CD14-positive monocyte (primary cell): ENCODE measurements at places on chromosomes 2 and 18.

DNA sequence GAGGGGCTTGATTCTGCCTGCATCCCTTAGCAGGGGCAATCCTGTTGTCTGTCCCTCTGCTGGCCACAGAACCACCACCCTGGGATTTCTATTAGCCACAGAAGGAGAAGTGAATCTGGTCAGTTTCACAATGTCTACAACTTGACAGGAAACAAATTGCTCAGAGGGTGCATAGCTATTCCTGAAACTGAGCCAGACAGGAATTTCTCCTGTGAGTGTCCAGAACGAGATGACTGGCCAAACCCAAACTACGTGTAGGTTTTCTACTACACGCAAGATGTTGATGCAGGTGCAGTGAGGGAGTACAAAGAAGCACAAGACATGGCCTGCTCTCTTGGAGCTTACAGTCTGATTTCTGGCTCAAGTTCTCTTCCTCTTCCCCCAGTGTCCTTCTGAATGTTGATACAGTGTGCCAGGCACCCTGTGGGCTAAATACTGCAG, 201.9 kb downstream of the CLIP4 start:
- DNase-seq = peak; percentile 82

GRCh38 chr2:31101701-31102100, 36.5 kb downstream of the GALNT14 start:
- peak; percentile 31 for DNase-seq

DNA sequence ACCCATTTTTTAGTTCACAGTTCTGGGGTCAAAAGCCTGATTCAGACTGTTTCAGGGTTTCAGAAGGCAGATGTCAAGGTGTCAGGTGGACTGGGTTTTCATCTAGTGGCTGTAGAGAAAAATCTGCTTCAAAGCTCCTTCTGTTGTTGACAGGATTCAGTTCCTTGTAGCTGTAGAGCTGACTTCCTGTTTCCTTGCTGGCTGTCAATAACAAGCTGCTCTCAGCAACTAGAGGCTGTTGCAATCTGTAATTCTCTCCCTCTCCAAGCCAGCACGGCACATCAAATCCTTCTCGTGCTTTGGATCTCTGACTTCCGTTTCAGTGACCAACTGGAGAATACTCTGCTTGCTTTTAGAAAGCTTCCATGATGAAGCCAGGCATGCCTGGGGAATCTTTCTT, 179.4 kb downstream of the DOK6 start:
- DNase-seq = no peak

DNA sequence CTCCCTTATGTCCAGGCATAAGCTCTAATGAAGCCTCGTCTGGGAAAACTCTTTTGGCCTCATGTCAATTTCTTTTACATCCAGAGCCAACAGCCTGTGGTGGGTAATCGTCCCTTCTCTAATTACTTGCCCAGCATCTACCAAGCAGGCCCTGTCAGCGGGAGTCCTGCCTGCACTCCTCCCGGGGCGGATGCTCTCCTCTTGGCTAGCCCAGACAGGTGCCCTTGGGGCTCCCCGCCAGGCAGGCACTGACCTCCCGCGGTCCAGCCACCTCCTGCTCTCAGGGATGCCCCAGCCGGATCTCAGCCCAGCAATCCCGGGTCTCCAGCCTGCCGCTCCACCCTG, 74.2 kb downstream of the NCAPH start:
- no peak for DNase-seq

- peak; percentile 32 for DNase-seq
Observed at GRCh38 chr2:64485331-64485730, 31.4 kb downstream of the LGALSL start.

DNA sequence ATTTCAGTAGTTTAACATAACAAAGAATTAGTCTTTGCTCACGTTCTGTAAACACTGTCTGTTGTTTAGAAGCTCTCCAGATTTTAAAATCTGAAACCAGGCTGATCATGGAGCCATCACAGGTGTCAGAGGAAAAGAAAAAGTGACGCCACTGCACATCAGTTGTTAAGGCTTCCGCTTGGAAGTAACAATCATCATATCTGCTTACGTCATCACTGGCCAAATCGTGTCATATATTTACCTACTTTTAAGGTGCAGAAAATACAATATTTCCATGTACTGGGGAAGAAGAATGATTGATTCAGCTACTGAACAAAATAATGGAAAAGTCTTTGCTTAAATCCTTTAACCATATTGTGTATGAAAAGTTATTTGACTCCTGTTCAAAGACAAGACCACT, 382.6 kb upstream of the MC4R start:
- no peak for DNase-seq

DNA sequence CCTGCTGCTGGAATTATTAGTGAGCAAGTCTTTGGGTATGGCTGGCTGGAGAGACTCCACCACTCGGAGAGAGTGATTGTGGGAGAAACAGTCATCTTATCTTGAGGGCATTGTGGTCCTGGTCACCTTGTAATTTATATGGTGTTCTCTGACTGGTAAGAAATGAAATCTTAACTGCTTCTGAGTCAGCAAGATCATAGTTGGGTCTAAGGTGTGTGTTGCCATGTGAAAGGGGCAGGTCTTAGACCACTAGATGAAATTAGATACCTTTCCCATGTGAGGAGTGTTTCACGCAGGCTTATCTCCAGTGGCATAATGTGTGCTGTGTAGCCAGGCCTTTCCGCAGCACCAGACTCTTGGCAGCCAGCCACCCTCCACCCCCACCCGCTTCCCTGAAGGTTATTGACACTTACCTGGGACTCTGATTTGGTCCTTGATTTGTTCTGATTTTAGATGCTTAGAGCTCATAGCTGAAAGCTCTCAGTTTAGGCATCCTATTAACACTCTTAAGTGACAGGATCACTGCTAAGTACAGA, 7.7 kb downstream of the MAPRE3 start:
- no peak for DNase-seq

GRCh38 chr2:208488686-208489564, 82.3 kb downstream of the PTH2R start:
- no peak for DNase-seq

GRCh38 chr2:220445429-220446105, 818.1 kb downstream of the SLC4A3 start:
- DNase-seq = no peak

DNA sequence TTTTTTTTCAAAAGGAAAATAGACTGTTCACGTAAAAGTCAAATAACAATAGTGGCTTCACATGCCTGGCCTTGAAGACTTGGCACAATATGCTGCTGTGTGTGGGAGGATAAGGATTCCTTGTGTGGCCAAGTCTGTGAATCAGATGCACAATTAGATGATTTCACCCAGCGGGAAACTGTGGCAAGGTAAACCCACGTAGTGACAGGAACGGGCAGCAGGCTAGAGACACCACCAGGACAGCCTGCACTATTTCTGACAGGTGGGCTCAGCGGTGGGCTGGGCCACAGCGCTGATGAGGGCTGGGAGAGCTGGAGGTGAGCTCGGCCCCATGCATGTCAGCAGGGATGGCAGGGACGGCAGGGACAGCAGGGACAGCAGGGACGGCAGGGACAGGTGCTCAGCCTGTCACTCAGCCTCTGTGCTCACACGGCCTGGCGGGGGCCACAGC, 21.6 kb downstream of the SNORC start:
- no peak for DNase-seq

DNA sequence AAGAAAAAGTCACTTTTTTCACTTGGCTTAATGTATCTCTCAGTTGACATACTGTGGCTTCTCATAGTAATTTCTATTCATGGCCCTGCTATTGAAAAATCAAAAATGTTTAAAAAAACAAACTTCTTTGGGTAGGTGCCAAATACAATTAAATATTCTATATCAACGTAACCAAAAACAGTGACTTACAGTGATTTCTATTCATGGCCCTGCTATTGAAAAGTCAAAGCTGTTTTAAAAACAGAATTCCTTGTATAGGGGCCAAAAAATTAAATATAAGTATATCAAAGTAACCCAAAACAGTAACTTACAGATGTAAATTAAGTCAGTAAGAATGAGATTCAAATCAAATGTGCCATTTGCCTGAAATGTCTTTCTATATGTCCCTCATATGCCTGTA, 31.4 kb upstream of the CD302 start:
- no peak for DNase-seq
